Pancreas (tissue), 10 donors: ENCODE measurements at places on chromosomes 7 and 10. TPM values are rescaled to one million over a fixed set of nuclear protein-coding genes. Genes with fewer than 3 reads are reported as not detected.

- no peaks in the 10 kb centered on the region for H3K27me3 ChIP-seq
- no peak overlapping the region for H3K27ac ChIP-seq
- H3K4me1 ChIP-seq = no peaks in the 10 kb centered on the region
- no peaks in the 10 kb centered on the region for H3K36me3 ChIP-seq
- no peak overlapping the region for H3K4me3 ChIP-seq
- DNase-seq = no peak
These were observed 30.9 kb upstream of the CASD1 start for GRCh38 chr7:94478648-94479214.

DNA sequence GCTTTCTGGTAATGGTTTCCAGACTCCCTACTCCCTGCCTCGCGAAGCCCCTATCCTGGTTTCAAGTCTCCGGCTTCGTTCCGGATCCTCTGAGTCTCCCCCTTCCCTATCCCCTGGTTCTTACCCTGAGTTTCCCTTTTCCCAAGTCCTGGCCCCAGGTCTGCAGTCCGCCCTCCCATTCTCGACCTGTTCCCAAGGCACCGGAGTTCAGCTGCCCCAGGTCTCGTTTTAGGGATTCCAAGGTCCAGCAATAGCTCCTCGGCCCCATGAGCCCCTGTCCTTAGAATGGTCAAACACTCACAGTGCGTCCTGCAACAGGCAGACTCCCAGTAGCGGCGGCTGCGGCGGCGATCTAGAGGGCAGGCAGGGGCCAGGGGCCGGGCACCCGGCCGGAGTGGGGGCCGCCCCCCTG is 274 bp downstream of the PITX3 start:
- H3K4me1 ChIP-seq = no peaks in the 10 kb centered on the region
- peak overlapping the region; percentile 49 for H3K4me3 ChIP-seq
- no peak overlapping the region for H3K27ac ChIP-seq
- DNase-seq = peak; percentile 10
- no peaks in the 10 kb centered on the region for H3K36me3 ChIP-seq
- no peaks in the 10 kb centered on the region for H3K27me3 ChIP-seq

DNA sequence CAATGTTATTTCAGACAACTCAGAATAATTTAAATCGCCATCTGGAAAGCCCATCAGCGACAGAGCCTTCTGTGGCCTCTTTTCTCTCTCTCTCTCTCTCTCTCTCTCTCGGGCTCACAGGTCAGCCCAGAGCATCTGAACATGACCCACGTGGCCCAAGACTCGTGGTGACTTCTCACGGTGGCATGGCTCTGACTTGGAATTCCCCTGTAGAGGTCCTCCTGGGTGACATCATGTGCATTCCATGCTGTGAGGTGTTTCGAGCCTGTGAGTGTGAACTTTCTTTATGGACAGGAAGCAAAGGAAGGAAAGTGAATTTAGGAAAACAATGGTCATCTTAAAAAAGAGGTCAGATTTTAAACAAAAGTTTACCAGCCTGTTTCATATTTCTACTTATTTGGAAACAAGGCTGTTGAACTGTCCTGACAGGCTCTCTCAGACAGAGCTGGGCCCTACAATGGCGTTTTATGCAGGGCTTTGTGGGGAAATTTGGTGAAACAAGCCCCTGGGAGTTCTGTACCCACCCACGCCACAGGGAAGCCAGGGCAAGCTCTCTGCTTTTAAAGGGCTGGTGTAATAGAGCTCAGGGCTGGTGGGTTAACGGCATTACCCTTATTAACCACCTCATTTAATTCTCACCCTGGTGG is 359.7 kb upstream of the ZNF32 start:
- H3K27me3 ChIP-seq = no peaks in the 10 kb centered on the region
- no peak for DNase-seq
- peak overlapping the region; percentile 60 for H3K27ac ChIP-seq
- H3K36me3 ChIP-seq = no peaks in the 10 kb centered on the region

DNA sequence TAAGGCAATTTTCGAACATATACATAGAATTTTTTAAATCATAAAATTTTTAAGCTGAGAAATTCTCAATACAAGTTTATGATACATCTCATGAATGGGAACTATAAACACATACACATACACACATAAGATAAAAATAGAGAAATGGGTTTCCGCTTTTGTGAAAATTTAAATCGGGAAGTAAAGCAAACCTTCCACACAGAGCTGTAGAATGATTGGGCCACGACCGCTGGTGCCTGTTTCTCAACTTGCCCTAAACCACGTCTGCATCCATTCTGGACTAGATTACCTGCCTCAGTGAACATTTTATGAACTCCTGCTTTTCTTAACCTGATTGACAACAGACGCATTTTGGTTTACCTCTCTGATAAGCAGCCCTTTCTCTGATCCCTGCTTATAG is 264.4 kb downstream of the SKAP2 start:
- no peak for DNase-seq
- no peak overlapping the region for H3K27ac ChIP-seq

- H3K27ac ChIP-seq = no peak overlapping the region
- no peaks in the 10 kb centered on the region for H3K4me1 ChIP-seq
- no peak for DNase-seq
- H3K36me3 ChIP-seq = no peaks in the 10 kb centered on the region
- H3K27me3 ChIP-seq = no peaks in the 10 kb centered on the region
- H3K4me3 ChIP-seq = no peak overlapping the region
These were observed 16.0 kb upstream of the CCNY start for GRCh38 chr10:35320341-35320740.

- H3K27ac ChIP-seq = no peak overlapping the region
- H3K27me3 ChIP-seq = no peaks in the 10 kb centered on the region
- no peak for DNase-seq
- H3K4me1 ChIP-seq = no peaks in the 10 kb centered on the region
- no peaks in the 10 kb centered on the region for H3K36me3 ChIP-seq
These were observed 22.4 kb upstream of the PPA1 start for GRCh38 chr10:70255329-70256299.

- H3K27me3 ChIP-seq = no peaks in the 10 kb centered on the region
- H3K36me3 ChIP-seq = no peaks in the 10 kb centered on the region
- no peak overlapping the region for H3K4me3 ChIP-seq
- no peaks in the 10 kb centered on the region for H3K4me1 ChIP-seq
- no peak for DNase-seq
These were observed 38.5 kb downstream of the C1GALT1 start for GRCh38 chr7:7220821-7221220.

GRCh38 chr10:112663234-112664125 is 216.5 kb downstream of the VTI1A start:
- no peaks in the 10 kb centered on the region for H3K36me3 ChIP-seq
- H3K27me3 ChIP-seq = no peaks in the 10 kb centered on the region
- H3K4me1 ChIP-seq = no peaks in the 10 kb centered on the region
- DNase-seq = no peak

GRCh38 chr7:50788382-50788781 is 5.7 kb upstream of the GRB10 start:
- peaks cover 39% of the 10 kb centered on the region for H3K4me1 ChIP-seq
- no peak overlapping the region for H3K4me3 ChIP-seq
- no peak for DNase-seq
- no peaks in the 10 kb centered on the region for H3K36me3 ChIP-seq
- H3K27me3 ChIP-seq = no peaks in the 10 kb centered on the region
- no peak overlapping the region for H3K27ac ChIP-seq

DNA sequence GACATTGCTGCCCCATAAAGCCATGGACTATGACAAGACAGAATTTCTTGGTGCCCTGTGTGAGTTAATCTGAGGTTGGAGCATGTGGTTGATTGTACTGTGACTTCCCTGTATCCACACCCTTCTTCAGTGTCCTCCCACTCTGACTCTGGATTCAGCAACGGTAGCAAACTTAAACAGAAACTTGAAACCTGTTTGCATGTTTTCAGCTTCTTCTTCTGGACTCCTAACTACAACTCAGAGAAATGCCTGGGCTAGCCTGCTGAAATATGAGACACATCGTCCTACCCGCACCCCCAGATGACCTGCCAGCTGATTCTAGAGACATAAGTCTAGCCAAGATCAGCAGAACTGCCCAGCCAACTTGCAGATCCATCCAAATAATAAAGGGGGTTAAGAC is 78.4 kb downstream of the IPMK start:
- DNase-seq = no peak
- no peak overlapping the region for H3K27ac ChIP-seq
- H3K36me3 ChIP-seq = no peaks in the 10 kb centered on the region
- H3K4me1 ChIP-seq = no peaks in the 10 kb centered on the region

DNA sequence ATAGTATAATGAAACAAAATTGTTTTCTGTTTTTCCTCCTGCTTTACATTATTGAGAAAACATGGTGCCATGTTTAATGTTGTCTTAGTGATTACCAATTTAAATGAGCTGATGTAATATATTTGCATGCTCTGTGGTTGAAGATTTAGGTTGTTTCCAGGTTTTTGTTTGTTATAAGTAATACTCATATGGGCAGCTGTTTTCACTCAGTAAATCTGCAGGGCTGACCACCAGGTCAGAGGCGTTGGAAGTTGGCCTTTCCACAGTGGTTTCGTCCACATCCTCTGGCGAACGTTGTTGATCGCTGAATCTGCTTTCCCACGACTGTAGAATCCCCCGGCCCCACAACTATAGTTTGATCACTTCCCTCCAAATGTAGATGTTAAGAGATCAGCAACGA is 21.6 kb upstream of the PURB start:
- no peaks in the 10 kb centered on the region for H3K36me3 ChIP-seq
- no peaks in the 10 kb centered on the region for H3K4me1 ChIP-seq
- no peak overlapping the region for H3K27ac ChIP-seq
- no peak for DNase-seq

DNA sequence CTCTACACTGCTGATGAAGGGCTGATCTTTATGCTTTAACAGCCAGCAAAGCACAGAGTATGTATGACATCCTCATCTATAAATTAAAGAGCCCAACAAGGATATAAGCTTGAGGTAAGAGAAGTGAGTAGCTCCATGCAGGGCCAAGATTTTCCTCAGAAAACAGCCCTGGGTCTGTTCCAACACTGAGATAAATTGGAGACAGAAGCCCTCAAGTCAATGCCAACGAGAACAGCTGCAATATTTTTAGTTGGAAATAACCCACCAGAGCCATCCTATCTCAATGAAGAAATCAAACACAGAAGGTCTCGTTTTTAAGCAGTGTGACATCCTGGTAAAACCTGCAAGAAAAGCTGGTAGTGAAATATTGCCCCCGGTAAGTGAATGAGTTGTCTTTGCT is 297.0 kb upstream of the AUTS2 start:
- H3K27ac ChIP-seq = no peak overlapping the region
- no peak for DNase-seq
- no peak overlapping the region for H3K4me3 ChIP-seq
- H3K27me3 ChIP-seq = no peaks in the 10 kb centered on the region
- H3K36me3 ChIP-seq = no peaks in the 10 kb centered on the region

DNA sequence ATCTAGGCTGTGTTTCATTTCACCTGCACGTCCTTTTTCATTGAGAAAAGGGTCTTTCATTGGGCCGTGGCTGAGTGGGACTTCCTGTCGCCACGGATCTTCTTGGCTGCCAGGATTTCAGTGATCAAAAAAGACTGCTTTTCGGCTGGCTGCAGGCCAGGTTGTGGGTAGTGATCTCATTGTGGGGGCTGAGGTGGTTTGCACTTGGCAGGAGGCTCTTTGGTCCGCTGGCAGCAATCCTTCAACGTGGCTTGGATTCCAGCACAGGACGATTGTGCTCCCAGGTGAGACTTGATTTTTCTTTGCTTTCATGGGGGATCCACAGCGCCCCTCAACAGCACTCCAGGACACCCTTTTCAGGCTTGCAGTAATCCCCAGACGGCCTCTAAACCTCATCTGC is 29.0 kb upstream of the ZNF273 start:
- no peaks in the 10 kb centered on the region for H3K27me3 ChIP-seq
- no peak overlapping the region for H3K4me3 ChIP-seq
- H3K27ac ChIP-seq = no peak overlapping the region

DNA sequence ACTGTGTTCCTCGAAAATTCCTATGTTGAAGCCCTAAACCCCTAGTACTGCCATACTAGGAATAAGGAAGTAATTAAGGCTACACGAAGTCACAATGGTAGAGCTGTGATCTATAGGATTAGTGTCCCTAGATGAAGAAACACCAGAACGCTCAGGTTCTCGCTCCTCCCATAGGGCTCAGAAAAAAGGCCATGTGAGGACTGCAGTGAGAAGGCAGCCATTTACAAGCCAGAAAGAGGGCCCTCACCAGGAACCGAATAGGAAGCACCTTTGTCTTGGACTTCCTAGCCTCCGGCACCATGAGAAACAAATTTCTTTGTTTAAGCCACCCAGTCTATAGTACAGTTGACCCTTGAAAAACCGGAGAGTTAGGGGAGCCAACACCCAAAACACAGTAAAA is 46.2 kb downstream of the CACUL1 start:
- H3K36me3 ChIP-seq = no peaks in the 10 kb centered on the region
- H3K27ac ChIP-seq = no peak overlapping the region
- H3K4me1 ChIP-seq = no peaks in the 10 kb centered on the region
- H3K27me3 ChIP-seq = no peaks in the 10 kb centered on the region
- no peak overlapping the region for H3K4me3 ChIP-seq
- no peak for DNase-seq

GRCh38 chr7:75872073-75872782 is 6.6 kb upstream of the RHBDD2 start:
- no peak for DNase-seq
- no peaks in the 10 kb centered on the region for H3K4me1 ChIP-seq
- H3K27ac ChIP-seq = no peak overlapping the region
- H3K27me3 ChIP-seq = no peaks in the 10 kb centered on the region

DNA sequence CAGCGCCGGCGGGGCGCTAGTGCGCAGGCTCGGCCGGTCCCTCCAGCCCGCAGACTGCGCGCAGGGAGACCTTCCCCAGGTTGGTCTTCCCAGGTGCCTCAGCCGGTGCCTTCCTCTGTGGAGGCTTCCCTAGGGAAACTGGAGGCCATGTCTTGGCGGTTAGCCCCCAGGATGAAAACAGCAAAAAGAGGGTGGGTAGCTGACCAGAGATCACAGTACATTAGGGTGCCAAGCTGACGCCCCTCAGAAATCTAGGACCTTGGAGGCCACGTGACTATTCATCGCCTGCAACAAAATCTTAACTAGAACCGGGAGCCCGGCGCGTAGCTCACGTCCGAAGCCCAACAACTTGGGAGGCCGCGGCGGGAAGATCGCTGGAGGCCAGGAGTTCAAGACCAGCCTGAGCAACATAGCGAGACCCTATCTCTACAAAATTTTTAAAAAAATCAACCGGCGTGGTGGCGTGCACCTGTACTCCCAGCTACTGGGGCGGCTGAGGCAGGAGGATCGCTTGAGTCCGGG is 327 bp upstream of the FIS1 start:
- H3K4me1 ChIP-seq = no peaks in the 10 kb centered on the region
- H3K27ac ChIP-seq = peak overlapping the region; percentile 98
- no peaks in the 10 kb centered on the region for H3K27me3 ChIP-seq
- H3K4me3 ChIP-seq = peak overlapping the region; percentile 79
- no peaks in the 10 kb centered on the region for H3K36me3 ChIP-seq

The AEBP1 gene
- total RNA-seq = 49.3 TPM

The TDRD1 gene
- 1.8 TPM for total RNA-seq

The FAM237B gene
- total RNA-seq = not detected

The HYCC1 gene
- total RNA-seq = 8.6 TPM

The ARPC1A gene
- total RNA-seq = 80.5 TPM

The DNA2 gene
- total RNA-seq = 1.5 TPM

The RAPGEF5 gene
- total RNA-seq = 34.1 TPM

The EIF3B gene
- 67.9 TPM for total RNA-seq

The FMC1 gene
- total RNA-seq = 7.0 TPM

The FGFBP3 gene
- total RNA-seq = 1.4 TPM

The LRRD1 gene
- not detected for total RNA-seq

The MTERF1 gene
- 9.0 TPM for total RNA-seq

The PITX3 gene
- total RNA-seq = not detected

The H2BK1 gene
- total RNA-seq = not detected
